ENCODE measurements at places on chromosomes 7 and 10. TPM values are rescaled to one million over a fixed set of nuclear protein-coding genes. Genes with fewer than 3 reads are reported as not detected.

Gene DPYSL4
- total RNA-seq = 55.4 TPM

Gene MLXIPL
- total RNA-seq = 0.65 TPM

Gene ANXA11
- total RNA-seq = 406 TPM

Gene ELOVL3
- total RNA-seq = not detected

Gene OR6V1
- not detected for total RNA-seq

Gene SVOPL
- not detected for total RNA-seq

Gene TAF6
- 26.6 TPM for total RNA-seq

DNA sequence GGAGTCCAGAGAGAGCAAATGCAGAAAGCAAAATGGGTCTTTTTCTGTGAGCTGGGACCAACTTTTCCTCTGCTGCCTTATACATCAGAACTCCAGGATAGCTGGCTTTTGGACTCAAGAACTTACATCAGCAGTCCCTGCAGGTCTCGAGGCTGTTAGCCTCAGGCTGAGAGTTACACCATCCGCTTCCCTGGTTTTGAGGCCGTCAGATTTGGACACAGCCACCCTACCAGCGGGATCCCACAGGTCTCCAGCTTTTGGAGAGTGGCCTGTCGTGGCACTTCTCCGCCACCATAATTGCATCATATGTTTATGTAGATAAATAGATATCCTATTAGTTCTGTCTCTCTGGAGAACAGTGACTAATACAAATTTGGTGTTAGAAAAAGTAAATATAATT is 64.2 kb downstream of the TRIL start:
- DNase-seq = no peak

- DNase-seq = no peak
Observed at GRCh38 chr7:77799078-77799964, 748 bp downstream of the PHTF2 start.

DNA sequence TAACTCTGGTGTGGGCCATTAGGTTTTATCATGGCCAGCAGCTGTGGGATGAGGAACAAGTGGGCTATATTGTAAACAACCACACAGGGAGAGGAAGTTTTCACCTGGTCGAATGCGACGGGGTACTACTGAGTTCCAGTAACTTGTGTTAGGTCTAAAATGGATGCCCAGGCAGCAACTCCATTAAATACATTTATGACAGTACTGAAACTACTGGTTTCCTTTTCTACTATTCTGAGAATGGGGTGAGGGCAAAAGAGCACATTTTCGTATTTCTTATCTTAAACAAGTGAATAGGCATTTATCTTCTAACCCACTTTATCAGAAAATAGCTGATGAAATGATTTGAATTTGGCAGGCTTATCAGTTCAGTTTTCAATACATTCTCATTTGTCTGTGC is 109.7 kb downstream of the C1GALT1 start:
- DNase-seq = no peak

- DNase-seq = no peak
Observed at GRCh38 chr10:20903635-20904390, 6.7 kb upstream of the NEBL start.

- DNase-seq = peak; percentile 59
Observed at GRCh38 chr10:132360766-132361447, 28.9 kb downstream of the LRRC27 start.
